ENCODE measurements at places on chromosomes 7 and 10.
A peak's percentile ranks its signal among the peaks of the same experiment; 100 is the strongest.

GRCh38 chr10:79561257-79561656 lies 1.1 kb upstream of the SFTPA2 start:
- DNase-seq, result no peak

GRCh38 chr7:158411232-158411950 lies 176.2 kb downstream of the PTPRN2 start:
- DNase-seq, result no peak

DNA sequence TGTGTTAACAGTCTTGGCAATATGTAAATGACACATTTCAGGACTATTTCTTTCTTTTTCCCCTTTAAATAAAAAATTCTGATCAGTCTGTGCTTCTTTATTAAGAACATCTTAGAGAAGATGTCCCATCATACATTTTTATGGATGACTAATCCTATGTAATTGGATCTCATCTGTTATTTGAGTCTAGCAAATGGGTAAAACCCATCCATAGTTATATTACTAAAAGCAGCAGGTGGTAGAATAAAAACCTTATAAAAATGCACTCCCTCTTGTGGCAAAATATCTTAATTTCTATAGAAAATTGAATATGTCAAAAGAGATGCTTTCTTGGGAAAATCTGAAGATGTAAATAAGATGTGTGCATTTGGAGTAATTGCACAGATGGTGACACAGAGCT lies 35.3 kb downstream of the TRRAP start:
- no peak for DNase-seq

DNA sequence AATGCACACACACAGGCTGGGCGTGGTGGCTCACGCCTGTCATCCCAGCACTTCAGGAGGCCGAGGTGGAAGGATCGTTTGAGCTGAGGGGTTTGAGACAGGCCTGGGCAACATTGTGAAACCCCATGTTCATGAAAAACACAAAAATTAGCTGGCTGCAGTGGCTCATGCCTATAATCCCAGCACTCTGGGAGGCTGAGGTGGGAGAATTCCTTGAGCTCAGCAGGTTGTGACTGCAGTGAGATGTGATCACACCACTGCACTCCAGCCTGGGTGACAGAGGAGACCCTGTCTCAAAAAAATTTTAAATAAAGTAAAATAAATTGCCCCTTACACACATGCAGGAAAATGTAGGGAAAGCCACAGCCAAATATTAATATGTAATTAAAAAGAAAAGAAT lies 44.1 kb downstream of the RNF32 start:
- no peak for DNase-seq

- no peak for DNase-seq
These were observed 18.0 kb downstream of the CAMK2B start for GRCh38 chr7:44307301-44307900.

DNA sequence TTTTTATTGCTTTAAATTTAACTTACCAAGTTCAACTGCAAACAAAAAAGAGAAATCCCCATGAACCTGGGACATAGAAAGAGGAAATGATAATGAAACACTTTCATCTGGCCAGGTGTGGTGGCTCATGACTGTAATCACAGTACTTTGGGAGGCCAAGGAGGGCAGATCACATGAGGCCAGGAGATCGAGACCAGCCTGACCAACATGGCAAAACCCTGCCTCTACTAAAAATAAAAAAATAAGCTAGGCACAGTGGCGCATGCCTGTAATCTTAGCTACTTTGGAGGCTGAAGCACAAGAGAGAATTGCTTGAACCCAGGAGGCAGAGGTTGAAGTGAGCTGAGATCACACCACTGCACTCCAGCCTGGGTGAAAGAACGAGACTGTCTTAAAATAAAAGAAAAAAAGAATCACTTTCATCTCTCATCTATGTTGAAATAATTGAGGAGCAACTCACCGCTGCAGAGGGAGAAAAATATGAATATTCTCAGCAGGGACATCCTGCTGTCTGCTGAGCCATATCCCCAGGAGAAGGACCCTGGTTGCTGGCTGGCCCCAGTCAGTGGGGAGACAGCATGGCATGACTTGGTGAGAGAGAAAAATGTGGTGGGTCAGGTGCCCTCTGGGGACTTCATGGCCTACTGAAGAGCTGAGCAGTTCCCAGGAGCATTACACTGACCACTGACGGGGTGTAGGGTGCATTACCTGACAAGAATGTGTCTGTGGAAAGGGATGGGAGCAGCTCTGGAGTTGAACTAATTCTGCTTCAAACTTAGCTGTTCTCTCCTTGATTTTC lies 22.8 kb upstream of the TARP start:
- DNase-seq, result no peak

DNA sequence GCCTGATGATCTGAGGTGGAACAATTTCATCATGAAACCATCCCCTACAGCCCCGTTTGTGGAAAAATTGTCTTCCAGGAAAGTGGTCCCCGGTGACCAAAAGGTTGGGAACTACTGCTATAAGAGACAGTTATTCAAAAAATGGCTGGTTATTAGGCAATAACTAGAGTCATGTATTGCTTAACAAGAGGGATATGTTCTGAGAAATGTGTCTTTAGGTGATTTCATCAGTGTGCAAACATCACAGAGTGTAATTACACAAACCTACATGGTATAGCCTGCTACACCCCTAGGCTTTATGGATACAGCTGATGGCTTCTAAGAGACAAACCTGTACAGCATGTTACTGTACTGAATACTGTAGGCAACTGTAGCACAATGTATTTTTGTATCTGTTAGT lies 71.3 kb upstream of the CSTF2T start:
- no peak for DNase-seq

DNA sequence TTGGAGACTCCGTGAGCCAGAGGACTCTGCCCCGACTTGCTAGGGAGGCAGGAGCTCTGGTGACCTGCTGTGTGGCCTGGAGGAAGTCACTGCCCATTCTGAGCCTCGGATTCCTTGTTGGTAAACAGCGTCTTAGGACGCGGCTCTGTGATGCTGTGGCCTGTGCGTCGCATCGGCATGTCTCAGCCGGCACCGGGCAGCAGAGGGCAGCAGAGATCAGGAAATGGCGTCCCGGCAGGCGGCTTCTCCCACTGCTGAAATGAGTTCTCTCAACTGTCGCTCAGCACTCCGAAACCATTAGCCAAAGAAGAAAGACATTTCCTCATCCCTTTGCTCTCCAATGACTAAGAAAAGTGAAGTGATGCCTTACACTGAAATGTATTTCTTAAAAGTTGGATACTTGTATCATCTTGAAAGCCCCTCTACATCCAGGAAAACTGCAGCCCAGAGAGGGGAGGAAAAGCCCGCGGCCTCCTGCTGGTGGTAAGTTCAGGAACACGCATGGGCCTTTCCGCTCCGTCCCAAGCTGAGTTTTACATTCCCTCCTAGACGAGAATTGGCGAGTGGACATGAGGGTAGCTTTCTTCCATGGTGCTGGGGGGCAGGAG lies 91.7 kb downstream of the WDR11 start:
- no peak for DNase-seq

DNA sequence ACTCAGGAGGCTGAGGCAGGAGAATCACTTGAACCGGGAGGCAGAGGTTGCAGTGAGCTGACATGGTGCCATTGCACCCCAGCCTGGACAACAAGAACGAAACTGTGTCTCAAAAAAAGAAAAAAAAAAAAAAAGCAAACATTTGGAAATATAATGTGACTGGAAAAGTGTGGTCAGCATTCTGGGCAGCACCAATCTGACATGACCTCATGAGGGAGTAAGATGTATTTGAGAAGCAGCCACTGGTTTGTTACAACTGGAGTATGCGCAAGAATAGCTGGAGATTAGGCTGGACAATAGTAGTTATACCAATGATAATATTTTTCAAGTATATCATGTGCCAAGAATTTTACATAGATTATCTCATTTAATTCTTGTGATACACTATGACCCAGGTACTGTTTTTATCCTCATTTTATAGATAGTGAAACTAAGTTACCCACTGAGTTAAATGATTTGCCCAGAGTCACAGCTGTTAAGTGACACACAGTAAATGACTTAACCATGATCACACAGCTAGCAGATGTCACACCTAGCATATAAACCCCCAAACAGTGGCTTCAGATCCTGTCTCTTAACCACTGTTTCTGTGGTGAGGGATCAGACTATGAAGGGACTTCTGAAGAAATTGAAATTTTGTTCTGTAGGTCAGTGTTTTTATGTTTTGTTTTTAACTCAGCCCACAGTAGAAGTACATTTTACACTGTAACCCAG lies 11.1 kb downstream of the MCU start:
- no peak for DNase-seq

DNA sequence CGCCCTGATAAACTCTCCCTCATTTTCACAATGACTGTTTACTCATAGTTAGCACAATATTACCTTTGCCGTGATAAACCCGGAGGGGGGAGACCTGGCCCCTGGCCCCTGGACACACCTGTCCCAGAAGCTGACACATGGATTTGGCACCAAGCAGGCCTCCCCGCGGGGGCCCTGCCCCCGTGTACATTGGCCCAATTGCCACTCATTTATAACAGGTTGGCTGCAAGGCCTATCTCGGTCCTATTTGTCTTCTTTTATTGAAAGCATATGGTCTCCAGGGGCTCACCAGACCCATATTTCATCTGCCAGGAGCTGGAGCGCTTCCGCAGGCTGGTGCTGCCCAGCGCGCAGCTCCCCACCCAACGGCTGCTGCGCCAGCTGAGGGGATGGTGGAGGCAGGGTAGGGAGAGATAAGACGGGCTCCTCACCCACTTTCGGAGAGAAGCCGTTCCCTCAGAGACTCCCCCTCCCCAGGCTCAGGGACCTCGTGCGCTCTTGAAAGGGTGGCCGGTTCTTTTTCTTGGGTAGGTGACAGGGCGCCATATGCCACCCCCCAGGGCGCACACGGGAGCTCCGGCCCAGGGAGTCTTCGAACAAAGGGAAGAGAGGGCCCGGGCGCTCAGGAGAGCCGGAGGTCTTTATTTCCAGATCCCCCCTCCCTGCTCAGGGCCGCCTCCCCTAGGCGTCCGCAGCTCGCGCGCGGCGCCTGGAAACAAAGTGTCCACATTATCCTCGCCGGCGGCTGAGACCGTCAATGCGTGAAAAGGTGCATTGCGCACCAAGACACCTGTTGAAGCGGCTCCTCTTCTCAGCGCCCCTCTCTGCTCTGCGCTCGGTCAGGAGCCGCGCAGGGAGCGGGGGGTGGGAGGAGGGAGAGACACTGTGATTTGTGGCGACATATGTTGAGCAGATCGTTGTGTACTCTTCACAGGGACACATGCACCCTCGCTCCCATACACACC lies 4.3 kb upstream of the NEUROG3 start:
- DNase-seq, result no peak

- DNase-seq, result no peak
These were observed 37.8 kb upstream of the RAPGEF5 start for GRCh38 chr7:22394739-22395138.

GRCh38 chr7:158395349-158395748 lies 192.3 kb downstream of the PTPRN2 start:
- no peak for DNase-seq

- no peak for DNase-seq
These were observed 10.2 kb upstream of the MRPS24 start for GRCh38 chr7:43879477-43879876.

DNA sequence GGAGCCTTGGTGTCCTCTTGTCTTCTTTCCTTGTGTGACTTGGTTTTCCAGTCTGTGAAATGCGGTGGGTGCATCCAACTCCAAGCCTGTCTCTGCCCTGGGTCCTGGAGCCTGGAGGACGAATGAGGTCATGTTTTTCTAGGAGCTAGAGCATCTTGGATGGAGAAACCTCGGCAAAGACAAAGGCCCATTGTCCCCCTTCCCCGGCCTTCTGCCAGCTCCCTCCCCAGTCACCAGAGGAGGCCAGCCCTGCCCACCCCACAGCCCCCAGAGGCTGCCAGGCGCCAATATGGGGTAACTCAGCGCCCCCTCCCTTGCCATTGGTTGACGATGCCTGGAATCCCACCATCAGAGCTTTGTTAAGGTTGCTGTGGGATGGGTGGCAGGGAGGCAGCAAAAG lies 40.4 kb downstream of the KCTD7 start:
- DNase-seq, result no peak

DNA sequence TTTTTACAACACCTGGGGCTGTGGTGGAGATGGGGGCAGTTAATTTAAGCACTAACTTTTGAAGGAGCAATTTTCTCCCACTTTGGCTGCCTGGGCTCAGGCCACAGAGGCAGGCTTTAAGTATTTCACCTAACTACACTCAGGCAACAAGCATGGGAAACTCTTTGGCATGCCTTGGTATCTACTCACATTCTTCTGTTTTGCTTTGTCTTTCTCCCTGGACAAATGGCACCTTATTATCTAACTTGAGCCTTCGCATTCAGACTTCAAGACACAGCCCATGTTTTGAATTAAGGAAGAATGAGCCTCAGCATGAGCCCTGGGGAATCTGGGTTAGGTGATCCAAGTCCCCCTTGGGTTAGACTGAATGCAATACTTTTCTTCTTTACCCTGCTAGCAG lies 31.8 kb upstream of the BMPER start:
- no peak for DNase-seq

GRCh38 chr10:119023553-119023868 lies 6.0 kb upstream of the NANOS1 start:
- DNase-seq, result no peak

DNA sequence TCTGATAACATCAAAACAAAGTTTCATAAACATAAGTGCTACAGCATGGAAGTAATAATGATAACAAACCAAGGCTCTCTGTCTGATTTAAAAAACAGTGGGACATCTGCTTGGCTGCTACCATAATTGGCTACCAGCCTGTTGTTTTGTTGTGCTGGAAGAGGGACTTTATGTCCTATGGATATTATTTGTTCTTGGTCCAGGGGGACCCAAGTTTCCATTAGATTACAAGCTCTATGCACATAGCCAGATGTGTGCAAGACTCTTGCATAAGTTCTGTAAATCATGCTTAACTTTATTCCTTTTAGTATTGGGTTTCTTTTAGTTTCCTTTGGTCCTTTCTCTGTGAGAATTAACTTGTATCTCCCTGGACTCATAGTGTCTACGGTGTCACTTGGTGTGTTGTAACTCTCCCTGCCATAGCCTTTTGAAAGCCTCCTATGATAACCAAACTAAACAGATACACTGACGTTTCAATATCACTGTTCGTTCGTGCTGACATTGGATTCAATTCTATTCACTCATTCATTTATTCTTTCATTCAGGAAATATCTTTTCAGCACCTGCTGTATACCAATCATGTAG lies 41.4 kb upstream of the CD36 start:
- no peak for DNase-seq

DNA sequence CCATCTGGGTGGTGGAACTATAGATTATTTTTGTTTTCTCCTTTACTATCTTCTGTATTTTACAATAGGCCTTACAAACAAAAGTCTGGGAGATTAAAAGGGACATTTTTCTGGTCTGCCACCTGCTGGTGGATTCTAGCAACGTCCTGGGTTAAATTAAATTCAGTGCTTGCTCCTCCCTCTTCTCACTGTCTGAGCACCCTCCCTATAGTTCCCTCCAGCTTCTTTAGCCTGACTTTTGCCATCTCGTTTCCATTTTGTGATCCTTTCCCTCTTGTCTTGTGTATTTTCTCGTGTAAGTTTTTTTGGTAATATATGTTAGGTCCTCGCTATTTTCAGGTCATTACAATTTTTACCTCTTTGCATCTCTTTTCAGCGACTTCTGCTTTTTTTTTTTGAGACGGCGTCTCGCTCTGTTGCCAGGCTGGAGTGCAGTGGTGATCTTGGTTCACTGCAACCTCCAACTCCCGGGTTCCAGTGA lies 16.1 kb downstream of the ANKRD16 start:
- peak; percentile 10 for DNase-seq
